ENCODE measurements at places on chromosomes 3 and 15.

- DNase-seq, result no peak
Measured at GRCh38 chr15:37135225-37135624, 34.9 kb upstream of the MEIS2 start.

DNA sequence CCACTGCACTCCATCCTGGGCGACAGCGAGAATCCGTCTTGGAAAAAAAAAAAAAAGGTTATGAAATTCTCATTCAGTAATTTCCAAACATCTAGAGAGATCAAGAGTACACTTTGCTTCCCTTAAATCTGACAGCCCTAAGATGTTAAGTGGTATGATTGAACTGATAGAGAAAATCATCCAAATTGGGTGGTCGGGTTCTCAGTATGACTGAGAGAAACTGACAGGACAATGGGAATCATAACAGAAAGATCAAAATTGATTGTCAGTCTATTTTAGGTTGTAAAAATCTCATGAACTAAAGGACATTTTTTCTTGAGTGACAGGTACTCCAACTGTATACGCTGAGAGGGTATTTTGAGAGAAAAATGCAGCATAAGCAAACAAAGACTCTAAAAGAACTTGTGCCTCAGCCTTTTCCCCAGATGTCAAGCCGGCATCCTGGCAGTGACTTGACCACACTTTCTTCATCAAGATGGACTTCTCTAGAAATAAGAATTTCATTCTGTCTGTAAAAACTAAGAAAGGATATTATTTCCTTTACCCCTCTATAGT lies 65.8 kb downstream of the MYO5A start:
- no peak for DNase-seq

- no peak for DNase-seq
Measured at GRCh38 chr3:14125193-14126016, 553 bp downstream of the TMEM43 start.

- DNase-seq, result no peak
Measured at GRCh38 chr3:28171962-28172361, 69.5 kb upstream of the CMC1 start.

Measured in NCI-H2171 (cell line).